ENCODE measurements at places on chromosomes 16 and 17.

- no peak for DNase-seq
Observed at GRCh38 chr17:28505986-28506665, at the start of gene FOXN1. Gene FOXN1 (plus strand): TSS chr17:28506348. CDS start chr17:28523970, 17,622 bp downstream.

DNA sequence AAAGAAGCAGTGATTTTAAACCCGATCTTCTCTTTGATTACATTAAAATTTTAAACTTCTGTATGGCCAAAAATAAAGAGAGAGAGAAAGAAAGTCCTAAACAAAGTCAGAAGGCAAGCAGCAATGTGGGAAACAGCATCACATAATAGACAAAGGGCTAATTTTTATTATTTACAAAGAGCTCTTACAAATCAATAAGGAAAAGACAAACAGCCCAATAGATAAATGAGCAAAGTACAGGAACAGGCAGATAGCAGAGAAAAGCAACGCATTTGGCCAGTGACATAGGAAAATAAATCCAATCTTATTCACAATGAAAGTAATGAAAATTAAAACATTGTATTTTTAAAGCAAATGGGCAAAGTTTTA, 93.1 kb downstream of the SALL1 start:
- no peak for DNase-seq

DNA sequence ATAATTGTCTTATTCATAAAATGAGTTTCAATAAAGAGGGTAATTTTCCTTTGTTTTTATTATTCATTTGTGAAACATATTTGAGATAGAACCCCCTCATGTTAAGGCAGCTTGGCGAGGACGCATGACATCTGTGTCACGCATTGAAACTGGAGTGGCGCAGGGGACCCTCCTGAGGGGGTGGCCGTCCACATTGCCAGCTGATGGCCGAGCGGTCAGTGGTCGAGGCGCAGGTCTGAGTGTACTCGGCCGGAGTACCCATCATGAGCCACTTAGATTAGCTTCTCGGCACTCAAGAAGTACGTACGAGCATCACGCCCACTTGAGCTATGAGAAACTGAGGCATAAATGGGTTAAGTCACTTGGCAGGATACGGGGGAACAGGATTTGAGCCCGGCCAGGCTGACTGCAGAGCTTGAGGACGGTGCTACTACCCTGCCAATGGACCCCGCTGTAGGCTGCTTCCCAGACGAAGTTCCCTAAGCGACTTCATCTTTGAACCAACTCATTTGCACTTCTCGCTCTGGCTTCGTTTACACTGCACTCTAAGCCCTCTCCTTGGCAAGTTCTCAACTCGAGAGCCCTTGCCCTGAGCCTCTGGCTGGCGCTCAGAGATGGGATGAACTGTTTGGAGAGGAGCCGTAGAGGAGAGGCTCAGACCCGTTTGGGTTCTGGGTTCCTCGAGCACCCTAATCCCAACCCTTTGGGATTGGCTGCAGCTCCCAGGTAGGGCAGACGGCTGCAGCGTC, 91.8 kb downstream of the SDK2 start:
- no peak for DNase-seq

DNA sequence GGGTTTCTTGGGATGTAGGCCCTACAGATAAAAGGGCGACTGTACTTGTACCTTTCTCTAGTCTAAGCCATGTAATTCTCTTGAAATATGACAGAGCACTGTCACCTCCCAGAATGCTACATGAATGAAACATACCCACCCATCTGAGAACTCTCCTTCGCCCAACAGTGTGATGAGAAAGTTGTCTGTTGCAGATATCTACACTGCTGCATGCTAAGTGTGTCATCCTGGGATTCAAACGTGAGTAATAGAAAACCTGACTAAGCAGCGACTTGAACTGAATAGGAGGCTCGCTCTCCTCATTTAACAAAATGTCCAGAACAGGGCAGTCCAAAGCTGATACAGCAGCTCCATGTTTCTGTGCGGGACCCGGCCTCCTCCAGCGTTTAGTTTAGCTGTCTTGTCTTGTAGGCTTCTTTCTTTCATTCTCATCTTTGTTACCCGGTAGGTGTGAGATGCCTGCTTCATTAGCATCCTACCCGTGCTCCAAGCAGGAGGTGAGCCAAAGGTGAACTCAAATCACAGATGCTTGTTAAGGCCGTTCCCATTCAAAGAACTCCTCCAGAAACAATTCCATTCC, 211.9 kb downstream of the PRKCA start:
- DNase-seq = no peak

GRCh38 chr16:50386139-50386538, 17.4 kb upstream of the BRD7 start:
- DNase-seq = peak; percentile 4

- DNase-seq = no peak
Observed at GRCh38 chr16:58639836-58640235, 10.2 kb upstream of the CNOT1 start.

All from HT-29 (cell line).